ENCODE measurements at places on chromosomes 1 and 21.

GRCh38 chr1:14707531-14708445 lies 109.3 kb downstream of the KAZN start:
- DNase-seq: no peak

DNA sequence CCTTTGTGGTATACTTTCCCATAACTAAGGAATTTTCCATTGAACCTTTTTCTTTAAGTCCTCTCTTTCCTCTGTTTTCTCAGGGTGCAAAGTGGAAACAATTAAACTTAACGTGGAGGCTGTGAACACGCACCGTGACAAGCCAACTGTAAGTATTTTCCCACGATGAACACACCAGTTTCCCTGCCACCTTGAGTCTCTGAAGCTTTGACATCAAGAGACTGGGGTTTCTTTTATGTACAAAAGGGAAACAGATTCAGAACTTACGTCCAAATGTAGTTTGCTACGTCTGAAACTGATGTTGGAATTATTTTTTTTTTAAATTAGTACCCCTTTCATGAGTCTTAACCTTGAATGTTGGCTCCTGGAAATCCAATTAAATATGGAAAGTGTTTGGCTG lies 17.2 kb upstream of the C4BPB start:
- no peak for DNase-seq

DNA sequence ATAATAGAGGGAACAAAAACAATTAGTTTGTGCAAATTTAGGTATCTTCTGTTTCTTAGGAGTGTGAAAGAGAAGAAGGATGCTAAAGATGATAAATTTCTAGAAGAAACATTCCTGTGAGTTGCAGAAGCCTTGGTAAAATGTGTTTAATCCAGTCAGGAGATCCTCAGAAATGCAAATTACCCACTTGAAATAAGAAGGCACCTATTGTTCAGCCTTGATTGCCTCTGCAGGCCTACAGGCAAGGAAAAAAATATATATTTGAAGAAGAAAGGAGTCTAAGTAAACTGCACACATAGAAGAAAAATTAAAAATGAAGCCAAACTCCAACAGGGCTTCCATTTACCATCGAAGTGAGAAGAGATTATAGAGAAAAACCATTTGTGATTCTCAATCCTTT lies 51.0 kb upstream of the LHX8 start:
- DNase-seq: no peak

- no peak for DNase-seq
Measured at GRCh38 chr21:34046917-34047316, 26.5 kb upstream of the MRPS6 start.

DNA sequence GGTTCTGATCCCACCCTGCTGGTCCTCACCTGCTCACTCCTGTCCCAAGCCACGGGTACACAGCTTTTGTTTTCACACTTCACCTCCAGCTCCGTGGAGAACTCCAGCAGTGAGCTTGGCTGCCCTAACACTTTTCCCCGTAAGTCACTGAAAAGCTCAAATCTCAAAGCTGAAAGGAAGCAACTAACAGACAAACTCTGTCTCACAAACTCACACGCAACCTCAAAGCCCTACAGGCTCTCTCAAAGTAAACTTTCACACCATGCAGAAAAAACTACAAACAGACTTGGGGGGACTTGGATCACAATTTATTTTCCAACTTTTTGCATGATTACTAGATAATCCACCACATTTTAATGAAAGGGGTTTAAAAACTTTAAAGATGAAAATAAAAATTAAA lies 88.3 kb downstream of the AK5 start:
- DNase-seq: no peak

GRCh38 chr1:190029441-190029840 lies 448.2 kb downstream of the BRINP3 start:
- DNase-seq: no peak

DNA sequence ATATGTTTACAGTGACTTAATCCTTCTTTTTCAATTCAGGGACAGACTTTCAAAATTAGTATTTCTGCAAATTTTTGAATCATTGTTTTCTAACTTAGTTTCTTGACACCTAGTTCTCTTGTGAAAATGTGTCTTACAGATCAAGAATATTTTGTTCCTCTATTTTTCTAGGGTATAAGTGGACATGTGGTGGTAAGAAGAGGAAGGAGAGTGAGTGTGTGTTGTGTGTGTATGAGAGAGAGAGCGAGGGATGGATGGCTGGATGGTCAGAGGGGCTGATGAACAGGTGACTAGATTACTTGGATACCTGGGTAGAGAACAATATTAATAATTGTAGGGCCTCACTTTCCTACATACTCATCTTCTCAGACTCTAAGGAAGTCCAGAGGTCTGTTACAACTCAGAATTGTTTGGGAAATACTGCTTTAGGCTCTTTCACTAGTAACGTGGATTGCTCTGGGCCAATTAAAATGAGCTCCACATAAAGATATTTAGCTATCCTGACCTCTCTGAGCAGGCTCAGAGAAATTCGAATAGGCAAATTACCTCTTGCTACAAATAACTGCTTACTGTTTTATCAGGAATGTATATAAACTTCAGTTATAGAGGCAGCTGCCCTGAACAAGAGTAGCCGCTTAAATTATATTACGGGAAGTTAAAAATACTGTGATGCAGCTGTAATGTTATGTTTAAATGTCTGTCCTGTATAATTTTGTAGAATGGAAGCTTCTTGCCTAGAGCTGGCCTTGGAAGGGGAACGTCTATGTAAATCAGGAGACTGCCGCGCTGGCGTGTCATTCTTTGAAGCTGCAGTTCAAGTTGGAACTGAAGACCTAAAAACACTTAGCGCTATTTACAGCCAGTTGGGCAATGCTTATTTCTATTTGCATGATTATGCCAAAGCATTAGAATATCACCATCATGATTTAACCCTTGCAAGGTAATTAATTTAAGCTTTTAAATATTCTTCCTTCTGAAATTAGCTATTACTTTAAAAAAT lies 19.7 kb downstream of the GPSM2 start:
- DNase-seq: no peak

GRCh38 chr1:181676269-181676668 lies 193.0 kb downstream of the CACNA1E start:
- DNase-seq: peak; percentile 32

DNA sequence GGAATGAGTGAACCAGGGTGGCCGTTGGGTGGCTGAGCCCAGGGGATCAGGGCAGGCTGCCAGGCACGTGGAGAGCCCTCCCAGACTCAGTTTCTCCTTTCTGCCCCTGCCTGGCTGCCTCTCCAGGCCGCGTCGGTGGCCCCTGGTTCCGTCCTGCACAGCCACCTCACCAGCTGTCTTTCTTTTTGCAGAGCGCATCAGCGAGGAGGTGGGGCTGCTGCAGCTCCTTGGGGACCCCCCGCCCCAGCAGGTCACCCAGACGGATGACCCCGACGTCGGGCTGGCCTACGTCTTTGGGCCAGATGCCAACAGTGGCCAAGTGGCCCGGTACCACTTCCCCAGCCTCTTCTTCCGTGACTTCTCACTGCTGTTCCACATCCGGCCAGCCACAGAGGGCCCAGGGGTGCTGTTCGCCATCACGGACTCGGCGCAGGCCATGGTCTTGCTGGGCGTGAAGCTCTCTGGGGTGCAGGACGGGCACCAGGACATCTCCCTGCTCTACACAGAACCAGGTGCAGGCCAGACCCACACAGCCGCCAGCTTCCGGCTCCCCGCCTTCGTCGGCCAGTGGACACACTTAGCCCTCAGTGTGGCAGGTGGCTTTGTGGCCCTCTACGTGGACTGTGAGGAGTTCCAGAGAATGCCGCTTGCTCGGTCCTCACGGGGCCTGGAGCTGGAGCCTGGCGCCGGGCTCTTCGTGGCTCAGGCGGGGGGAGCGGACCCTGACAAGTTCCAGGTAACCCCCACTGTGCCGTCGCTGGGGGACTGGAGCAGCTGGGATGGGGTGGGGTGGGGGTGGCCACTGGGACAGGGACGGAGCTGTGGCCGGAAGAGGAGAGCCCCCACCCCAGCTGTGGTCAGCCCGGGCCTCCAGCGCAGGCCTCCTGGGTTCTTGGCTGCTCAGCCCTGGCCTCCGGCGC lies 63.3 kb downstream of the COL18A1 start:
- DNase-seq: no peak

DNA sequence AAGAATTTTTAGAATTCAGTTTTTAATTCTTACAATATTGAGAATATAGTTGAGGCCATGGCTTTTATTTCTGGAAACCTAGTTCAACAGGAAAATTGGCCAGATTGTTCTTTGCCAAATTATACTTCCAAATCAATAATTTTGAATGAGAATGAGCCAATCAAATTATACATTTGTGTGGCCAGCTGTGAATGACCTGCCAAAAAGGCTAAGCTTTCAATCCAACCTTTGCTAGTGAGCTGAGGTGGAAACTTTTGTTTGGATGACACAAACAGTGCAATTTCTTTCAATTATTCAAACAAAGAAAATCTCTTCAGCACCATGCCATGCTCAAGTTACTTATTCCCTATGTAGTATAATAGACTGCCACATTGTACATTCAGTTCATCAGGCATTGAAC lies 167.8 kb downstream of the PATJ start:
- no peak for DNase-seq

GRCh38 chr21:37994211-37994610 lies 78.0 kb upstream of the KCNJ6 start:
- DNase-seq: no peak

- no peak for DNase-seq
Measured at GRCh38 chr1:169844941-169845608, 48.6 kb downstream of the SCYL3 start.

GRCh38 chr1:84376000-84376910 lies 22.0 kb upstream of the DNASE2B start:
- DNase-seq: no peak

GRCh38 chr1:199310708-199311107 lies 671.9 kb downstream of the PTPRC start:
- DNase-seq: no peak

DNA sequence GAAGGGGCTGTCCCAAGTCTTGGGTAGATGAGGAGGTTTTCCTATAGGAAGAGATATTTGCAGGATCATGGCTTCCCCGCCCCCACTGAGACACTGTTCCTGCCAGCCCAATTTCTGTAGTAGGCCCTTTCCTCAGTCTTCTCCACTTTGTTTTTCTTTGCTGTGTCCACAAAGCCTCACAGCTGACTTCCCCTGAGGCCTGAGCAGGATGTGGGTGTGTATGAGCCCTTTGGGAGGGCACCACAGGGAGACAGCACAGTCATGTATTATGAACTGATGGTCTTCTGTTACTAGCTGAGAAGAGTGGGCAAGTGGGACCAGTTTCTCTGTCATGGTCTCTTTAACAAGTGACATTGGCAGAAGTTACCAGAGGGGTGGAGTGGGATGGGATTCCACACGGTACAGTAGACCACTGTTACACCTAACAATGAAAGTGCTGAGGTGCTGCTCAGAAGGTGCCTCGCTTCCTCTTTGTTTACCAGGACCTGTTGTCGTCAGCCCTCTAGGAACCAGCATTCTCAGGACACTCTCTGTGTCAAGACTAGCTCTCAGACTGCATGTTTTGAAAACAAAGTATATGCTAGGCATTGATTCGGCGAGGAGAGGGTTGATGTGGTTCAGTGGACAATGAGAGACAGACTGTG lies 253.8 kb upstream of the HOOK1 start:
- DNase-seq: no peak

DNA sequence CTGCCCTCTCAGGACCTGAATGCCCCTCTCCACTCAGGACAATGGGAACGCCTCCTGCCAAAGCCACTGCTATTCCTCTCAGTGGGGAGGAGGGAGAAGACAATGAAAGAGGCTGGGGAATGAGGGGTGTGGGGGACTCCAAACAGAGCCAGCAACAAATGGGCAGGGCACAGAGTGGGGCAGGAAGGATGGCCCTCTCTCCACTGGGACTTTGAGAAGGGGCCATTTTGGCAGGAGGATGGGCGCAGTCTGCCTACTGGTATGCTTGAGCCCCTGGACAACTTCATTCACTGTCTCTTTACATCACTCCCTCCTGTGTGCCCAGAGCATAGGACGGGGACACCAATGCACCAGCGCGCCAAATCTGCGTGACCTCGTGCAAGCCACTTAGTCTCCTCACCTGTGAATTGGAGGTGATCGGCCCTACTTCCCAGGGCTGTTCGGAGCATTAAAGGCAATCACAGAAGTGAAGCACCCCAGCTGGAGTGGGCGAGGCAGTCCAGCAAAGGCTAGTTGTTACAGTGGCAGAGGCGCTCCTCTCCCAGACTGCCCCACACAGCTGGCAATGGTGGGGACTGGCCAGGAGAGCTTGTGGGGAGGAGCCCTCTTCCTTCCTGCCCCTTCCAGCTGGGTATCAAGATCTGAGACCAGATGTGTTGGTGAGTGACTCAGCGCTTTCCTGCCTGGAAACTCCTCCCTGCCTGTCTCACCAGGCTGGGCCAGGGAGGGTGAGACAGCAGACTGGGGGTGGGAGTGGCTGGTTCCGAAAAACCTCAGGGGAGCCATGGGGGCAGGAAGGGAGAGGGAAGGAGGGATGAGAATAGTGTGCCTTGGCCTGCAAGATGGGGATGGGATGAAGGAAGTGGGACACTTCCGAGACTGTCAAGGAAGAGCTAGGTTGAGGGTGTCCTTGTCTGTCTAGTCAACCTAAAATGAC lies 22.4 kb upstream of the SYNC start:
- DNase-seq: no peak

DNA sequence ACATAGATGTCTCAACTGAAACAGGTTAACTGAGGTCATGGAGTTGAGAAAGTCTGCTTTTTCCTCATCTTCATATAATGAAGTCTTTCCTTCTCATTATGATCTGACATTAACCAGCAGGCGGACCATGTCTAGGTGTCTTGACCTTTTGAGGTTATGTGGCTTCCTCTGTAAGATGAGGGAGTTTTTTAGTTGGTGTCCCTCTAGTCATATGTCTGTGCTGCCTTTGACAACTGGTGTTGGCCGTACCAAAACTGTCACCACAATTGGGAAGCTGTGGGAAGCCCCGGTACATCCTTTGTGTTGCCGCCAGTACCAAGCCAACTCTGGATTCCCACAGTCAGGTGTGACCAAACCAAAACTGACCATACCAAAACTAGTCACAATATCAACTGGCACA lies 105.1 kb downstream of the PBX1 start:
- DNase-seq: no peak

- no peak for DNase-seq
Measured at GRCh38 chr1:186112280-186112679, 262.8 kb downstream of the TPR start.

DNA sequence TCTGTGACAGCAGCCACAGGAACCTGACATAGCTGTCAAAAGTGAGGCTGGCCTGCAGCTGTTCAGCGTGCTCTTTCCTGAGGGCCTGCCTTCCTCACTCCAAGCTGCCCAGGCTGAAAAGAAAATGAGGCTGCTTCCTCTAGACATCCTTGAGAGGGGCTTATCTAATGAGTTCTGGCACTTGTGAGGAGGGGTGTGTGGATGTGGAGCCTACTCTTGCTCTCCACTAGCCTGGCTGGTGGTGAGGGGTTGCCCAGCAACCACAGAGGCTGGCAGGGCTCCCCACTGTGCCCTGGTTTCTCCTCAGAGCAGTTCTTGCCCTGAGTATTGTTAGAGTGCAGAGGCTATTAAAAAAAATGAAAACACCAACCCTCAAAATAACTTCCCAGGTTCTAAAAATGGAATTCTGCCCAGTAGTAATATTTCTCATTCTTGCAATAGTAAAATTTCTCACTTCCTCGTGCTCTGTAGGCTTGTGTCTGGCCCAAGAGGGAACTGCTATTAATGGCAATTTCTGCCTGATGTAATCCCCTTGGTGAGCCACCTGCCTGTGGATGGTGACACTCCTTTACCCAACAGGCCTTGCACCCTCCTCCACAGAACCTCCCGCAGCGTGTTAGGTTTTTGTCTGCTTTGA lies 52.6 kb upstream of the EPS8L3 start:
- DNase-seq: no peak

- no peak for DNase-seq
Measured at GRCh38 chr1:58802640-58803399, 19.0 kb upstream of the JUN start.

All from WTC11 (cell line).